ENCODE measurements at places on chromosomes 2 and 18. TPM values are rescaled to one million over a fixed set of nuclear protein-coding genes. Genes with fewer than 3 reads are reported as not detected.

GRCh38 chr2:5316001-5316490 lies 376.1 kb upstream of the SOX11 start:
- DNase-seq, result no peak

- no peak for DNase-seq
Measured at GRCh38 chr2:99571021-99571420, 81.2 kb upstream of the REV1 start.

- DNase-seq, result no peak
Measured at GRCh38 chr2:119706221-119706620, 27.2 kb downstream of the TMEM177 start.

DNA sequence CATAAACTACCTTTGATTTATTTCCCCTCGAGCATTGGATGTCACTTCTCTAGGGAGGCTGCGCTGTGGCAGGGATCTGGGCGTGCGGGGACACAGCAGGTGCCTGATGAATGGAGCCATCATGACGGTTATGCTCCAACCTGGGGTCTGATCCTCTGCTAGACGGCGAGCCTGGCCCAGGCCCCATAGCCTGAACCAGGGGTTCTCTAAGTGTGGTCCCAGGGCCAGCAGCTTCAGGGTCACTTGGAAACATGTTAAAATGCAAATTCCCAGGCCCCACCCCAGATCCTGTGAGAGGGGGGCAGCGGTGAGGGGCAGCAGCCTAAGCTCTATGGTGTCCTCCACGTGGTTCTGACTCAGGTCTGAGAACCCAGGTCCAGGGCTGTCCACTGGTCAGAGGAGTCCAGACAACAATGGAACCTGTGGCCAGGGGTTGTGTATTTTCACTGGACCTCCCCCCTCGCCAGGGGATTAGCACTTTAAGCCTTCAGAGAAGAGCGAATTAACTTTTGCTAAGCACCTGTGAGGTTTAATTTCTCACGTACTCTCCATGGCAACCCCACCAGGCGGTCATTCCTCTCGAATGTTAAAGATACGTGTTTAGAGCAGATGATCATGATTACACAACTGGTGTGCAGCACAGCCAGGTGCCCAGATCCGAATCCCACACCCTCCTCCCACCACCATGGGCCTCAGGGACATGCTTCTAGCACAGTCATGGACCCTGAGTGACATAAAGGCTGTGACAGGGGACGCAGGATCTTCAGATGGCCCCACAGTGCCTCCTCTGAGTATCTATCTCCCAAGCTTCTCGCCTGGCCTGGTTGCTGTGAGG lies 1.6 kb upstream of the ARHGEF4 start:
- DNase-seq, result no peak

DNA sequence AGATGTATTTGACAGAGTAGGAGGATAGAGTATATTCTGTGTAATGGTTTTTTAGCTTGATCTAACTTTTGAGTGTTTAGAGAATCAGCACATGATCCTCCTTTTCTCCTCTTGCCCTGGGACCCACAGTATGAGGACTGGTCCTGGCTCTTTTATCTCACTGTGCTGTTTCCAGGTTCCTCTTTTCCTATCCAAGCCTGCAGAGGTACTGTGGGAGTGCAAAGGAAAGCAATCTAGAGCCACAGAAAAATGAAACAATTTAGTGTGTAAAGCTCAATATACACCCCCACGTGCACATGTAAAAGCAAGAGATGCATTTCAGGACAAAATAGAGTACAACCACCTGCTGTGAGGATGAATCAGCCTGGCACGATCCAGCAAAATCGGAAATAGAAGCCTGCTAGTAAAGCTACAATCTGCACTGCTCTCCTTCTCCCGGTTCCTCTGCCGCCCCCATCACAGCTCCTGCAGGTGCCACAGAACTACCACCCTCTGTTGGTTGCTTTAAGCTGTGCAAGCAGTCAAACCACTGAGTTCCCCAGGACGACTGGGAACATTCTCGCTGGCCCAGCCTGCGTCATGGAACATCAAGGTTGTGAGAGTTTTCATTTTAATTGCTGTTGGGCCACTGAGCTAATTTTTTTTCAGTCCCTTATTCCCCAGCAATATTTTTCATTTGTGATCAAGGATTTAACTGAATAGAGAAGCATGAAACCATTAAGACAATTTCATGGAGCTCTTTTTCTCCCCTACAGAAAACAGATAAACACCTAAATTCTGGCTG lies 47.8 kb upstream of the MAPRE3 start:
- peak; percentile 40 for DNase-seq

GRCh38 chr2:55952415-55952814 lies 28.8 kb upstream of the EFEMP1 start:
- DNase-seq, result no peak

The UGT1A4 gene
- total RNA-seq, result 1.2 TPM

The TMEM169 gene
- total RNA-seq, result not detected

The AQP12B gene
- not detected for total RNA-seq

The TBC1D8 gene
- total RNA-seq, result 120 TPM

- DNase-seq, result peak; percentile 87
Measured at GRCh38 chr2:121095257-121096080, 189.5 kb downstream of the TFCP2L1 start.

The PLCL1 gene
- total RNA-seq, result 3.9 TPM

The GATA6 gene
- 180 TPM for total RNA-seq

Data from stomach (tissue), 19 donors.